NCI-H2081 (cell line): ENCODE measurements at places on chromosomes 5 and 9.

DNA sequence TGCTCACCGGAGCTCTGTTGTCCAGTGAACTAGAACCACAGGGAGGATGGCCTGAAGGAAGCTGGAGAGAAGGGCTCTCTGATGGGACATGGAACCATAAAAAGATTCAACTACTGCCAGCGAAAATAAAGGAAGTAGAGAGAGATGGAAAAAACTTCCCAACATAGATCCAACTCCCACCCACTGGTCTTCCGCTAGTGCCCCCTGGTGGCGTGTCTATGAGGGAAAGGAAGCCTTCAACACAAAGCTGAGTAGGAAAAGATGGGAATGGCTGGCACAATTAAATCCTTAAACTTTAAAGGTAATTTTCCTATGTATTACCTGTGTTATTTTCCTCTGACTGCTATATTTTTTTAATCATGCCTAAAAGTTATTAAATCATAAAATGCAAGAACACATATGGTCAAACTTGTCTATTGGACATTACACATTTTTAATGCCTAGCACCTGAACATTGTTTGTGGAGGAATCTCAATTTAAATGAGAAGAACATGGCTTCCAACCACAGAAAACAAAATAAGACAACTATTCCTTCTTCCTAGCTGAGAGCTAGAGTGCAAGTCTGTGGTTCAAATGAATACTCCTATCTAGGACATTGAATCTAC is 51.5 kb downstream of the CEP120 start:
- peak; percentile 39 for DNase-seq

- DNase-seq, result no peak
These were observed 197.6 kb upstream of the MEF2C start for GRCh38 chr5:89080467-89081116.

- no peak for DNase-seq
These were observed 413 bp downstream of the JADE2 start for GRCh38 chr5:134525683-134526482.

GRCh38 chr5:140221697-140222223 is 46.8 kb downstream of the CYSTM1 start:
- no peak for DNase-seq

DNA sequence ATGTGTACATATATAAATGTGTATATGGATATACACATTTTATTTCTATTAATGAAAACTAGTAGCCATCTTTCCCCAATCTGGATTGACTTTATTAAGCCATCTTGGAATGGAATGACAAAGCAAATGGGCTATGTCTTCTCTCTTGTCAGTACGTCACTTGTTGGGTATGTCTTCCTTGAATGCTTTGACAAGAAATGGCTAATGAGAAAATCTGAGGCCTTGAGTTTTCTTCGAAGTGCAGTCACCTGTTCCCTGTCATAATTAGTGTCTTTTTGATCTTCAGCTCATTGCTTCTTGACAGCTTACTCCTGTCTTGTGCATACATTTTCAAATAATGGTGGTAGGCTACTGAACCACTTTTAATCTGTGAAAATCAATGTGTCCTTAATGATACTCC is 243.2 kb upstream of the RGMB start:
- no peak for DNase-seq

GRCh38 chr9:84851935-84852585 is 182.5 kb downstream of the NTRK2 start:
- DNase-seq, result peak; percentile 60

DNA sequence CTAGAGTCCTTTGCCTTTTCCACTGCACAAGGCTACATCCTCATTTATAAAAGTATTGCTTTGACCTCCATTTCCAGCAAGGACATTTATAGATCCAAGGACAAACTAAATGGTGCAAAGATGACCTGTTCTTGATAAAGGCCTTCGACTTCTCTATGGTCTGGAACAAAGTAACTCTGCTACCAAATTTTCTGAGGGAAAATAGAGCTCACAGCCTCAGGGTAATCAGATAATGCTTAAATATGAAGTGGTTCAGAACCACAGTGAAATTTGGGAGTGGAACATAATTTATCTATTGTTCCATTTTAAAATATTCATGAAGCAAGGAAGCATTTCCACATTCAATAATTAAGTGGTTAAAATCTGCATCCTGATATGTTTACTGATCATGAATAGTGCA is 137.5 kb downstream of the TTLL11 start:
- no peak for DNase-seq

- DNase-seq, result no peak
These were observed 29.3 kb upstream of the FSTL4 start for GRCh38 chr5:133641683-133642082.

- no peak for DNase-seq
These were observed 36.0 kb downstream of the ANKRD33B start for GRCh38 chr5:10599862-10600284.

DNA sequence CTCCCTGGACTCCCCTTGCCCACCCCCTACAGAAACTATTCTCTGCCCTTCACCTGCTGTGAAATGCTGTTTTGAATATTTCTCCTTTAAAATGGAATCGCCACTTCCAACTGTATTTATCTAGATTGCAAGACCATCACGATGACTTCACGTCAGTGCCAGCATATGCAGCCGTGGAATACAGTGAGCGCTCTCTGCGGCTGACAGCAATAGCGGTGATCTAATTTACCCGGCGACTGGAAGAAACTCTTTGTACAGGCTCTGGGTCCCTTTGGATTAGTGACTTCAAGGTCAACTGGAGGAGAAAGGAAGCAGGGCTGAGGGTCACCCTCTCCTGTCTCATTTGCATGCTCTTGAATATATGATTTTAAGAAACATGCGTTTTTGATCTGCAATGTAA is 192.0 kb downstream of the IRX1 start:
- DNase-seq, result no peak
